Skin of body (tissue), 3 donors: ENCODE measurements at places on chromosomes 4 and X. TPM values are rescaled to one million over a fixed set of nuclear protein-coding genes. Genes with fewer than 3 reads are reported as not detected.

The XAGE2 gene
- 0.69 TPM for total RNA-seq

The MYOZ2 gene
- 21.2 TPM for total RNA-seq

GRCh38 chr4:106687026-106687425, 318.4 kb upstream of the GIMD1 start:
- DNase-seq: no peak

DNA sequence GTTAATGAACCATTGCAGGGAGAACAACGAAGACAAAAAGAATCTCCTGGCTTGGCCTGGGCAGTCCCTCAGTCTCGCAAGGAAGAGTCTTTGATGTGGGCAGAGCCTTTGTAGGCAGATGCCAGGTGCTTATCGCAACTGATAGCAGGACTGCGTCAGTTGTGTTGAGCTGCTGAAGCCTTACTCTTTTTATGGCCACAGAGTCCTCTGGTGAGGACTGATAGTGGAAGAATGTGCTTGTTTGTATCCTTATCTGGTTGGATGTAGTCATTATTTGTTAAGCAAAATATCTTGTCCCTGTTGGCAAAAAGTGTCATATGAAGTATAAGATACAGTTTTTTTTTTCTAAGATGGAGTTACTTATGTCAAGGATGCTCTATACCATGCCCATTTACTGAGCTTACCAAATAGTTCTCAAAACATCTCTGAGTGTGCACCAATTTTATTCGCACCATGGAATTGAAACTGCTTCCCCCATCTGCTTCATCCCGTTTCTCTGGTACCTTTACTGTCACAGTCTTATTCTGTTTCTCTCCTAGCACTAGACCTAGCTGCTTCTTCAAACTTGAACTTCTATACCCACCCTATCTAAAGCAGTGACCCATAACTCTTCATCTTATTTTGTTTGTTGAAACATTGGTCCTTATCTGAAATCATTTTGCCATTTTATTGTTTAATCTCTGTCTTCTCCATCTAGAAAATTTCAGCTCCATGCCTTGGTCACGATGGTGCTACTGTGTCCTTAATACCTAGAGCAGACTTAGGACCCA, 47.0 kb upstream of the SPRY1 start:
- DNase-seq: no peak

GRCh38 chrX:10041383-10041782, 74.2 kb downstream of the CLDN34 start:
- DNase-seq: no peak

DNA sequence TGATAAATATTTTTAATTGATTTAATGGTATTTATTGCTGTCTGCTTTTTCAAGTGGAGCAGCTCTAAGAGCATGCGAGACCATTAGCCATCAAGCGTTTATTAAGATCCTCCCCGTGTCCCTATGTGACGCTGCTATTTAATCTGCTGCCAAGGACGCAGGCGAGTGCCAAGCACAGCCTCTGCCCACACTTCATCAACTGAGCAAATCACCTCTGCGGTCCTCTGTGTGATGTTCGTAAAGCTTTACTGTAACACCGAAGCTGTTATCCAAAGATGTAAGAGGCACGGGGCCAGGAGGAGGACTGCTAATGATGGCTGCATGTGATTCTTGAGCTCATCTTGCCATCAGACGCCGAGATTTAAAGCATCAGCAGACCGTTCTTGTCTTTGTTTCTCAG, 79.5 kb downstream of the STOX2 start:
- no peak for DNase-seq
